AG10803 (cell line): ENCODE measurements at places on chromosomes 16 and 17.

DNA sequence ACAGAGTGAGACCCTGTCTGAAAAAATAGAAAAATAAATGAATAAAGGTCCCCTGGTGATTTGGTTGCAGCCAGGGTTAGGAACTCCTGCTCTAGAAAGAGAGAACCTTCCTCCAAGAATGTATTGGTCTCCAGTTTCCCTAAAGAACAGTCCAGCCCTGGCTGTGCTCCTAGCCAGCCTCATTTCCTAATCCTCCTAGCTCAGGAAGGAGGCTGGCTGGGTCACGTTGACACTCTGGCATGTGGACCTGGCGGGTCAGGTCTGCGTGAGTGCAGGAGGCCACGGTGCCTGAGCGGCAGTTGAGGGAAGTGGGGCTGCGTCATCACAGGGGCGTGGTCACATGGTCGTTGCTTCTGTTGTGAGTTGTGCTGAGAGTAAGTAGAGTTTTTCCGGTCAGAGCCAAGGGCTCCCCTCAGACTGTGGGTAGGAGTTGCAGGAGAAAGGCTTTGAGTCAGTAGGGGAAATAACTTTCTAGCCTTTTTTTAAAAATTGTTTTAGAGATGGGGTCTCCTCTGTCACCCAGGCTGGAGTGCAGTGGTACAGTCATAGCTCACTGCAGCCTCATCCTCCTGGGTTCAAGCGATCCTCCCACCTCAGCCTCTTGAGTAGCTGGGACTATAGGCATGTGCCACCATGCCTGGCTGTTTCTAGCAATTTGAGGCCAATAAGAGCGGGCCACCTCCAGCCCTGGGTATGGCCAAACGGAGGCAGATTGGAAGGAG, 194.0 kb upstream of the CIBAR2 start:
- DNase-seq: peak; percentile 82

- DNase-seq: no peak
These were observed 29.6 kb downstream of the ACSF3 start for GRCh38 chr16:89123001-89123830.

DNA sequence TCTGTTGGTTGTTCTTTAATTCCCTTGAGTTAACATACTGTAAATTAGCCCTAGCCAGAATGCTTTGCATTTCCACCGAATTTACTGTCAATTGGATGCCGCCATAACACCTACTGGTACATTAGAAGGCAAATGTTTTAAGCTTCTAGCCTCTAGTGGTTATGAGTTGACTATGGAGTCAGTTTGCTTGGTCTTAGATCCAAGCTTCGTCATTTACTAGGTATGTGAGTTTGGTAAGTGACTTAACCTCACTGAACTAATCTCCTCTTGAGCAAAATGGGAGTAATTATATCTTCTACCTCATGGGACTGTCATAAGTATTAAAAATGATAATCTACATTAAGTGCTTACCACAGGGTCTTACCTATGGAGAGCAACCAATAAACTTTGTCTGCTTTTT, 20.4 kb upstream of the CDH11 start:
- DNase-seq: peak; percentile 32

- peak; percentile 68 for DNase-seq
These were observed 267.7 kb downstream of the ABCC12 start for GRCh38 chr16:47888142-47888541.

GRCh38 chr17:67617304-67617899, 100.3 kb upstream of the NOL11 start:
- no peak for DNase-seq

DNA sequence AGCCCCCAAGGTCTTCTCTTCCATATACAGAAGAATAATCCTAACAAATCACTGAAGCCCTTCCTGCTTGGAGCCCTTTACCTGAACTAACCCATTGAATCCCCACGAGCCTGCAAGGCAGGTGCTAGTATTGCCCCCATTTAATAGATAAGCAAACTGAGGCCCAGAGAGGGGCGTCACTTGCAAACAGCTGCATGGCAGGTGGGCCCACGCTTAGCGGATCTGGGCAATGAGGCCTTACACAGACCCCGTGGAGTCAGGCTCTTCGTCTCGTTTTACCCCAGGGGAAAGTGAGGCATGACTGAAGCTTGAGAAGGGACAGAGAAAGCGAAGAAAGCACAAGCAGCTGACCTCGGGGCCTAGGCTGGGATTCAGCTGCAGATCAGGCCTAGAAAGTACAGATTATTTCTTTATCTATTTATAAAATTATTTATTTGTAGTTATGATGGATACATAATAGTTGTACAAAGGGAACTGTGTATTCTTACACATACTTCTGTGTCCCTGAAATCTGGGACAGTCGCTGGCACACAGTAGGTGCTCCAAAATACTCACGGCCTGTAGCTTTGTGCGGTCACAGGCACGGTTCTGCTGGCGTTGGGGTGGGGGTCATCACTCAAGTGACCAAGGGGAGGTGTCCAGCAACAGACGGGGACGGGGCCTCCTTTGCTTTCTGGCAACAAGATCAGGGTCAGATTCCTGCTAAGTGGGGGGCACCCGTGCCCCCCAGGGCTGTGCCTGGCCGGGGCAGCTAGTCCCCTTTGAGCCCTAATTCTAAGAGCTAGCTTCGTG, 223.2 kb upstream of the GSE1 start:
- DNase-seq: no peak

DNA sequence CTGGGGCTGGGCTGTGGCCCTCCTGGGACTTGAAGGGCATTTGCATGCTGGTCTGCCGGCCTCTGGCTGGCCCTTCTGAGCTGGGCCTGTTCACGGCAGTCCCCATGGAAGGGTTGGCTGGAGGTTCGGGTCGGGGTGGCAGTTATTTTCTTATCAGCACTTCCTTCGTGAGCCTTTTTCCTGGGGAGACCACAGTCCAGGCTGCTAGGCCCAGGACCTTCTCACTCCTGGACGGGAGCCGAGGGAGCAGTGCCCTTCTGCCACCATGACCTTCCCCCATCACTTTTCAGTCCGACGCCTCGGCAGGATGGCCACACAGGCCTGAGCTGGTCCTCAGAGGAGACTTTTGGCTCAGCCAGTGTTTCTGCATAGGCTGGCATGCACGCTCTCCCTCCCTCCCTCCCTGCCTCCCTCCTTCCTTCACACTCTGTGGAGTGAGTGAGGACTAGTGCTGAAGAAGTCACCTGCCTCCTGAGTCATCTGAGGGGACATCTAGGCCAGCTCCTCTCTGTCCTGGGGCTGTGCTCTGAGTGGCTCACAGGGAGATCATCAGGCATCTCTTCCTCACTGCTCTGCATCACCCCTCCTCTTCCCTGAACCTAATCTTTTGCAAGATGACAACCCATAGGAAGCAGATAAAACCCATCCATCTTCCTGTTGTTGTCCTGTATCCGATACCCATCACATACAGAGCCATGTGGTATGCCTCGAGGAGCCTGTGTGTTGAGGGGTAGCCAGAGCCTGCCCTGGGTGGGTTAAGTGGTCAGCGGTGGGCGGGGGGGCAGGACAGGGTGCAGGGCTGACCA, 109.7 kb downstream of the RAP1GAP2 start:
- DNase-seq: no peak

DNA sequence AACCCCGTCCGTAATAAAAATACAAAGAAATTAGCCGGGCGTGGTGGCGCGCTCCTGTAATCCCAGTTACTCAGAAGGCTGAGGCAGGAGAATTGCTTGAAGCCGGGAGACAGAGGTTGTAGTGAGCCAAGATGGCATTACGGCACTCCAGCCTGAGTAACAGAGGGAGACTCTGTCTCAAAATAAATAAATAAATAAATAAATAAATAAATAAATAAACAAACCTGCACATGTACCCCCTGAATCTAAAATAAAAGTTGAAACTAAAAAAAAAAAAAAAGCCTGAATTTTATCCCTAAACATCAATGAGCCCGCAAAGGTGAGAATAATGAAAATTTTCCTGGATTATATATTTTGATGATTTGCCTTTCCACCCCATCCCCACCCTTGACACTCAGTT, 124.7 kb downstream of the CDH11 start:
- DNase-seq: no peak

DNA sequence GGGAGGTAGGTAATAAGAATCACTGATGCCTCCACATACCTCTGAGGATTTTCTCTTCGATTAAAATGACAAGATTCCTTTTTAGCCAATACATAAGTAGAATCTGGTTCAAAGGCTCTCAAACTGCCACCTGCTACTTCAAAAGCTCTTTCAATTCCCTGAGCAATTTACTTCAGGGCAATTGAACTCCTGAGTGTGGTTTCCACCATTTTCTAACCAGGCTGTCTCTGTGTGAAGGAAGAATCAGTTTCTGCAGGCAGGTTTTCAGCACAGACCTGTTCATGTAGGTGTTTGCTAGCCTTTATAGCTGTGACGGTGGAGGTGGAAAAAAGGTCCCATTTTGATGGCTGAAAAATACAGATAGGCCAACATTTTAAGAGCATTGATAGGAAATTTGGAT, 18.2 kb upstream of the HS3ST3B1 start:
- no peak for DNase-seq

DNA sequence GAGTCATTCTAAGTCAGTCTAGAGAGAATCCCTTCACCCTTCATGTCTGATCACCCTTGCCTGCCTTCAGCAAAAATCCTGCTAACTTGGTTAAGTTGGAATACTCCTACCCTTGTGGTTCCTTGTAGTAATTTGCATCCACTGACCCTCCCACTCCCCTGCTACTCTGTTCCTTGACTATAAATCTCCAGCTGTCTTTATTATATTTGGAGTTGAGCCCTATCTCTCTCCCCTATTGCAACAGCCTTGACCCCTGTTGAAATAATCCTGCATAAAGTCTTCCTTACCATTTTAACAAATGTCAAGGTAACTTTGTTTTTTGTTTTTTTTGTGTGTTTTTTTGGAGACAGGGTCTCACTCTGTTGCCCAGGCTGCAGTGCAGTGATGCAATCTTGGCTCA, 590.1 kb downstream of the WWOX start:
- DNase-seq: no peak
